Calu3 (cell line): ENCODE measurements at places on chromosomes 3 and 15.

- no peak for DNase-seq
Observed at GRCh38 chr3:118803096-118803476, 231.6 kb downstream of the IGSF11 start.

- no peak for DNase-seq
Observed at GRCh38 chr15:85593809-85594445, 200.8 kb downstream of the KLHL25 start.

DNA sequence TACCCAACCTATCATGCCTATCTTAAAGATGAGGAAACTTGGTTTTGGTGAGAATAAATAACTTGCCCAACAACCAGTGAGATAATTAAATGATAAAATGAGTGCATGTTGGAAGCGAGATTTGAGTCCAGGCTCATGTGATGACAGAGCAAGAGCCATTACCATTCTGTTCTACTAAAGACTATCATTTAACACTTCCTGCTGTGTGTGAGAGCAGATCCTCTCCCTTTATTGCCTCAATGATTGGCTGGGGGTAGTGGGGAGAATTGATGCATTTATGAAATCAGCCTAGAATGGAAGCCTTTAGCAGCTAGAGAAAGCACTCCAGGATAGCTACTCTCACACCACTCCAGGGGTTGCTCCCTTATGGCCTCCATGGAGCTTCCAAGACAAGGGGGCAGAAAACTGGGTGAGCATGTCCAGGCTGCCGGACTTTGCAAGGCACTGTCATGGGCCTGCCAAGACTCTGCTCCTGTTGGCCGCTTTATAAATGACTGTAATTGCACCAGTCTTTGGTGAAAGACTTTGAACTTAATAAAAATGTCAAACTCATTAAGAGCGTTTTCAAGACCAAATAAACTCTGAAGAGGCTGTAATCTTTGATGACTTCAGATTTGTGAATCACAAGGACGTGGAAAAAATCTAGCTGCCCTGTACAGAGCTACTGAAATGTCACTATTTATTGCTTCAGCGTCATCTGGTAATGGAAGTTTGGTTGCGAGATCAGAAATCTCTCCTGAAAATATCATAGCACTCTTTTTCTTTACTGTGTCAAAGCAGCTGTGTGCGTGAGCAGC lies 209.1 kb upstream of the NR2E3 start:
- no peak for DNase-seq

DNA sequence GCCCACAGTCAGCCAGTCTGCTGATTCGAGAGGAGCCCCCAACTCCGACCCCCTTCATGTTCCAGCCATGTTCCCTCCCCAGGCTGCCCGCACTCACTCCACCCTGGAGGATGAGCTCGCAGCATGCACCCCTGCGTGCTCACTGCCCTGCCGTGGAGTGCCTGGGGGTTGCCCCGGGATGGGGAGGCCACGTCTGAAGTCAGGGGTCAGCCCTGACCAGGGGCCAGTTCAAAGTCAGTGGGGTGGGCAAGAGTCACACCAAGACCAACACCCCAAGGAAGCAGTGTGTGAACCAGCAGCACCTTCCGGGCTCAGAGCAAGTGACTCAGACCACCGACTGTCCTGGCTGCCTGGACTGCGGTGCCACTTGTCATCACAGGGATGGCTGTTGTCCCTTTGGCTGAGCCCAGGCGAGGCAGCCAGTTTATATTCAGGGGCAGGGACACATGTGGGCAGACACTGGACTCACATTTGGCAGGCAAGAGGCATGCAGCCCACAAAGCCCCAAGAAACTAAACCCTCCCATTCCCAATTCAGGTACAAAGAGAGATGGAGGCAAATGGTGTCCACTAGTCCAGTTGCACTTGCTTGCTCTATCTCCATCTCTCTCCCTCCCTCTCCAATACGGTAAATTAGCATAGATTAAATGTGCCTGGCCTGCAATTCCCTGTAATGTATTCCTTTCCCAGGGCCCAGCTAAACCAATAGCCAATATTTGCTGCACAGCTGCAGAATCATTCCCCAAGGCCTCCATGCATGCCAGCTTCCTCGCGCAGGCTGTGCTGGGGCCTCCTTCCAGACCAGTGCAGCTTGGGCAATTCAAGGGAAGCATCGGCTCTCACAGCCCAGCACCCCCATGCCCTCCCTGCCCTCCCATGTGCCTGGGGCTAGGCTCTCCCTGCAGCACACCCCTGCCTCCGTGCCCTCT lies 135.7 kb upstream of the IQSEC1 start:
- DNase-seq: no peak

GRCh38 chr15:68499620-68500312 lies 67.8 kb upstream of the ITGA11 start:
- DNase-seq: no peak

GRCh38 chr15:77796046-77796729 lies 163.5 kb upstream of the LINGO1 start:
- DNase-seq: no peak

DNA sequence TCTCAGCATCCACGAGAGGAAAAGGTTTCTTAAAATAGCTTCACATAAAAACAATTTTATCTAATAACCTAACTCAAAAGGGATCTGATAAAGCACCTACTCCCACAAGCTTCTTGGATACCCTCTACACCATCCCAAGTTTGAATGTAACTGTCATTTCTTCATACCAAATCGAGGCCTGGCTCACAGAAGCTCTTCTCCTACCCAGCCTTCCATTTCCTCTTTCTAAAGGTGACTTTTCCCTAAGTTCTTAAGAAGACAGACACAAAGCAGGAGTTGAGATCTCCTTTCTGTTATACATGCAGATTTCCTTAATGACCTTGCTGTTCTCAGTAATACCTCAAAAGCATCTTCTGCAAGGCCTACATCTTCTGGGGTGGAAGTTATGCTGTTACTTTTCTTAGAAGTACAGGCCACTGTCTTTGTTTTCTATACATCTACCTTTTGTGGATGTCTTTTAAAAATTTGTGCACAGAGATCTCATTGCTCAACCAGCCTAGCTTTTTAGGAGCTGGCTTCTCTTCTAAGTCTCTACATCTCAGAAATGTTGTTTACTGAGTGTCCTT lies 3.4 kb upstream of the LRRIQ4 start:
- DNase-seq: no peak

GRCh38 chr15:68018797-68019444 lies 35.2 kb upstream of the PIAS1 start:
- no peak for DNase-seq

GRCh38 chr15:58530056-58530590 lies 98.3 kb downstream of the LIPC start:
- no peak for DNase-seq

DNA sequence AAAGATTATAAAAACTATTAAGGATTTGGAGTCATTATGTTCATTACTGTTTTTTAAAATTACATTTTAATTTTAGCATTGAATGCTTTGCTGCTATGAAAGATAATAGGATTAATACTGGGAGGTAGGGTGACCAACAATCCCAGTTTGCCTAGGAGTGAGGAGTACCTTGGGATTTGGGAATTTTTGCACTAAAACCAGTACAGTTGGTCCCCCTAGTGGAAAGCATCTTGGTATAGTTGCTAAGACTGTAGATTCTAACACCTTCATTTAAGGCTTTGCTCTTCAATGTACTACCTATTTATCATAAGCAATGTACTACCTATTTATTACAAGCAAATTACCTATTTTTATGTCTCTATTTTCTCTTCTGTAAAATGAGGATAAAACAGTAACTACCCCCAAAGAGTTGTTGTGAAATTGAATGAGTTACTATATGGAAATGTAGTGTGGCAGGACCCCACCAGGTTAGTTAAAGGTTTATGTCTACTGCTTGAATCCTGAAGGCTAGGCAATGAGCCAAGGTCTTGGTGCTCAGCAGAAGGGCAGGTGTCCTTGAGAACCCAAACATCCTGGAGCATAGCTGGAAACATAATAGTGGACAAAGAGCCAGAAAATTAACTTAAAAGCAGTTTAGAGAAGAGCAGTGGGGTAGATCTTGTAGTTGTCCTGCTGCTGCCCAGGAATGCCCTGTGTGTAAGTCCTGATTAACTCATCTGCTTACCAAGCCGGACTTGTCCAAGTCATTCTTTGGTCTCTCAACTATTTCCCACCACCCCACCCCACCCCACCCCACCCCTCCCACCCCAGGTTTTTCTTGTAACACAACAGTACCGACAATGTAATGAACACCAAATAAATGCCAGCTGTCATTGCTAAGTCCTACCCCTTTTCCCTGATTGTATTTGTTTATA lies 49.2 kb upstream of the NMD3 start:
- DNase-seq: no peak

GRCh38 chr3:194277104-194277785 lies 73.9 kb downstream of the CPN2 start:
- no peak for DNase-seq

GRCh38 chr15:88049506-88049905 lies 207.0 kb downstream of the NTRK3 start:
- no peak for DNase-seq

DNA sequence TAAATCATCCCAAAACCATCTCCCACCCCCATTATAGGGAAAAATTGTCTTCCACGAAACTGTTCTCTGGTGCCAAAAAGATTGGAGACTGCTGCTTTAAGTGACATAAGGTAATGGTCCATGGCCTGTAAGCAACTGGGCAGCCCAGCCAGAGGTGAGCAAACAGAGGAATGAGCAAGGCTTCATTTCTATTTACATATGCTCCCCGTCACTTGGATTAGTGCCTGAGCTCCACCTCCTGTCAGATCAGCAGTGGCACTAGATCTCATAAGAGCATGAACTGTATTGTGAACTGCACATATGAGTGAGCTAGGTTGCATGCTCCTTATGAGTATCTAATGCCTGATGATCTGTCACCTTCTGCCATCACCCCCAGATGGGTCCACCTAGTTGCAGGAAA lies 1159.8 kb upstream of the ALCAM start:
- no peak for DNase-seq

GRCh38 chr3:161295325-161295724 lies 74.2 kb downstream of the NMD3 start:
- DNase-seq: peak; percentile 23

DNA sequence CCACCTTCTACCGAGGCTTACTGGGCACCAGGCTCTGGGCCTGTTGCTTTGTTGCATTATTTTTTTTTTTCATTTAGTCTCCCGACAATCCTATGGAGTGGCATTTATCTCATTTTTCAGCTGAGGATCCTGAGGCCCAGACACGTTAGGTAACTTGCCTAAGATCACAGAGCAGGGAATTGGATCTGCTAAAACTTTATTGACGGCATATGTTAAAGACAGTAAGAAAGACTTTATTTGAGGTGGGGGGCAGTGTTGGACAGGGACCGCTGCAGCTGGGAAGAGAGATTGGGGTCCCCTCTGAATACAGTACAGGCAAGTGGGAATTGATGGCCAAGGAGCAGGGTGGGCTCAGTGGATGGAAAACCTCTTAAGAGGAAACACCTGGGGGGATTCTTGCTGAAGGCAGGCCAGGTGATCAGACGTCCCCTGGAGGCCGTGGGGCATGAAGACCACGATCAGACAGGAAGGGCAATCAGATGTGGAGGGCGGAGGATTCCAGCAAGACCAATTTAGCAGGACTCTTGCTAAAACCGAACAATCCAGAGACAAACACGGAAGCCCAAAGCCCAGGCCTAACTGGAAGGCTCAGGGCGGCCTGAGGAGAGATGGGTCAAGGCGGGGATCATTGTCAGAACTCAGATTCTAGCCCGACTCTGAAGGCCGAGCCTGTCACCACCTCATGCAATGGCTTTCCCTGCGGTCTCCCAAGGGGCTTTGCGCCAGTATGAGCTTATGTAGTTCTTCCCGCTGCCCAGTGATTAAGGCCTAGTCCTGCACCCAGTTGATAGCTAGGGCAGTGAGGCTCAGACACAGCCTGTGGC lies 53.7 kb downstream of the RGMA start:
- DNase-seq: no peak

GRCh38 chr3:153026026-153026425 lies 136.0 kb upstream of the RAP2B start:
- no peak for DNase-seq

GRCh38 chr15:85676342-85677098 lies 118.2 kb downstream of the KLHL25 start:
- no peak for DNase-seq

GRCh38 chr3:46987319-46987742 lies 7.9 kb downstream of the NBEAL2 start:
- DNase-seq: no peak

GRCh38 chr3:37236024-37236423 lies 61.6 kb upstream of the LRRFIP2 start:
- no peak for DNase-seq

DNA sequence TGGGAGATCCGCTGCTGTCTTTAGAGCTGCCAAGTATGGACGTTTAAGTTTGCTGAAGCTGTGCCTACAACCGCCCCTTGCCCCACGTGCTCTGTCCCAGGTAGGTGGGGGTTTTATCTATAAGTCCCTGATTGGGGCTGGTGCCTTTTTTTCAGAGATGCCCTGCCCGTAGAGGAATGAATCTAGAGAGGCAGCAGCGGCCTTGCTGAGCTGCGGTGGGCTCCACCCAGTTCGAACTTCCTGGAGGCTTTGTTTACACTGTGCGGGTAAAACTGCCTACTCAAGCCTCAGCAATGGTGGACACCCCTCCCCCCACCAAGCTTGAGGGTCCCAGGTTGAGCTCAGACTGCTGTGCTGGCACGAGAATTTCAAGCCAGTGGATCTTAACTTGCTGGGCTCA lies 83.4 kb upstream of the FGF7 start:
- no peak for DNase-seq

DNA sequence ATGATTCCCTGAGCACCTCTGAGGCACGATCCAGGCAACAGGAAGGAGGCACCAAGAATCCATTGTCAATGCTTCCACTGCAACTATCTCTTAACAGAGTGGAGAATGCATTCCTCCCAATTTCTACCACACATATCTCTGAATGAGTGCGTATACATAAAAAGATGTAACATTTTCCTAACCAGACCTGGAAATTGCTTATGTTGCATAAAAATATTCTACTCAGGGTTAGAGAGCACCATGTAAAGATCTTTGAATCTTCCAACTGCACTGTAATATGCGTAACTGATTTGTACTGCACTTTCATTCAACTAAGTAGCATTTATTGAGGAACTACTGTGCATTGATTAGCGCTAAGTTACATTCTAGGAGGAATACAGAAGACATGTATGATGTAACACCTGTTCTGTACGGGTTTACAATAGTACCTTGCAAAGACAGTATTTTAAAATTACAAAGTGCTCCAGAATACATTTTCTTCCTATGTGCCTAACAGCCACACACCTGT lies 237.8 kb downstream of the EBLN2 start:
- DNase-seq: no peak

- no peak for DNase-seq
Observed at GRCh38 chr3:39268549-39268900, 11.3 kb downstream of the CX3CR1 start.
